ENCODE measurements at places on chromosomes 2 and 18.

DNA sequence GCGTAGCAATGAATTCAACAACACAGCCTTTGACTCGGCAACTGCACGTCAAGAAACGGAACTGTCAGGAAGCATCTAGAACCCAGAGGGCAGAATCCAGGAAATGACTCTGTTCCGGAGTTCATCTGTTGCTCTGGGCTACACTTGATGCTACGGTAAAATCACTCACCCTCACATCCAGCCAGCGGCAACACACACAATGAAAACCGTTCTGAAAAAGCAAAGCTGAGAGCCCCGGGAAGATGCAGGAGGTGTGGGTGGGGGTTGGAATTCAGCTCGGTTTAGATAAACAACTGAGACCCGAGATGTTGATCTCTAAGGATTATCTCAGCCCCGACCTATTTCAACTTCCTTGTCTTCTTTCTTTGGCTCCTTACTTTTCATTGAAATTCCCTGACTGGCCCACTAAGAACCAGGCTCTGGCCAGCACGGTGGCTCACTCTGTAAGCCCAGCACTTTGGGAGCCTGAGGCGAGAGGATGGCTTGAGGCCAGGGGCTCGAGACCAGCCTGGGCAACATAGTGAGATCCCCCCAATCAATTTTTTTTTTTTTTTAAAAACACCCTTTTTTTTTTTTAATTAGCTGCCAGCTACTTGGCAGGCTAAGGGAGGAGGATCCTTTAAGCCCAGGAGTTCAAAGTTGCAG is 13.3 kb upstream of the RAB17 start:
- no peak for ATAC-seq

GRCh38 chr2:179049203-179049545 is 763 bp downstream of the CCDC141 start:
- ATAC-seq: no peak

DNA sequence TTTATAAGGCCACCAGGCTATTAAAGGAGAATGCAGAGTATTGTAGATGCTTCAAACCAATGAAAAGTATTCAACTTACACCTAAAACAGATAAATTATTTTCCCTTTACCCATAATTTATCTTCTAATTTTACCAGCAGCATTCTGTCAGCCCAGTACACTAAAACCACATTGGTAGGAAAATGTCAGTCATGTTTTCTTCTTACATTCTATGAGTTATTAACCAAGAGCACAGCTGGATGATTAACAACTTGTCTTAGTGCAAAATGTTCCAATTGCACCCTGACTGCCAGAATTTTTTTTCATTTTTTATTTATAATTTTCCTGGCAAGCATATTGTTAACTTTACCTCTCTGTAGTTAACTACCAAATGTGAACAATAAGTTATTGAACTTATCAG is 79.0 kb upstream of the WDR75 start:
- ATAC-seq: no peak

- no peak for ATAC-seq
These were observed 289.7 kb downstream of the MYT1L start for GRCh38 chr2:2041256-2041824.

DNA sequence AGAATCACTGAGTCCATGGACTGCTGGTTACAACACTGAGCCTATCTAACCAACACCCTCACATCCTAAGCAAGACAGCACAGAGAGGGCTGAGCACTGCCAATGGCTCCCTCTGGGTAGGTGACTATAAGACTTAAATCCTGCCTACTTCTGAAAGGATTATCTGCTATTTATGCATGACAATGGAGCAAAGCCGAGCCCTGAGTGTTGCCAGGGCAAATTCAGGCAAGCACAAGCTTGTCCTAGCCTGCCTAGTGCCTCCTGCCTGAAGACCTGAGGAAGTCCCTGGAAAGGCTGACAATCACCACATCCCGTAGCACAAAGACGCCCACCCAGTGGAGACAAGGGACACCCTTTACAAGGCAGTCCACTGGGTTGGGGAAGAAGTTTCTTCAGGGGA is 129.7 kb downstream of the OSR1 start:
- peak; percentile 28 for ATAC-seq

GRCh38 chr18:42192251-42193248 is 237.5 kb downstream of the PIK3C3 start:
- ATAC-seq: peak; percentile 28

GRCh38 chr2:218008060-218009040 is 5.6 kb upstream of the TNS1 start:
- ATAC-seq: peak; percentile 31

- no peak for ATAC-seq
These were observed 281.0 kb downstream of the PRKCE start for GRCh38 chr2:45932278-45932975.

DNA sequence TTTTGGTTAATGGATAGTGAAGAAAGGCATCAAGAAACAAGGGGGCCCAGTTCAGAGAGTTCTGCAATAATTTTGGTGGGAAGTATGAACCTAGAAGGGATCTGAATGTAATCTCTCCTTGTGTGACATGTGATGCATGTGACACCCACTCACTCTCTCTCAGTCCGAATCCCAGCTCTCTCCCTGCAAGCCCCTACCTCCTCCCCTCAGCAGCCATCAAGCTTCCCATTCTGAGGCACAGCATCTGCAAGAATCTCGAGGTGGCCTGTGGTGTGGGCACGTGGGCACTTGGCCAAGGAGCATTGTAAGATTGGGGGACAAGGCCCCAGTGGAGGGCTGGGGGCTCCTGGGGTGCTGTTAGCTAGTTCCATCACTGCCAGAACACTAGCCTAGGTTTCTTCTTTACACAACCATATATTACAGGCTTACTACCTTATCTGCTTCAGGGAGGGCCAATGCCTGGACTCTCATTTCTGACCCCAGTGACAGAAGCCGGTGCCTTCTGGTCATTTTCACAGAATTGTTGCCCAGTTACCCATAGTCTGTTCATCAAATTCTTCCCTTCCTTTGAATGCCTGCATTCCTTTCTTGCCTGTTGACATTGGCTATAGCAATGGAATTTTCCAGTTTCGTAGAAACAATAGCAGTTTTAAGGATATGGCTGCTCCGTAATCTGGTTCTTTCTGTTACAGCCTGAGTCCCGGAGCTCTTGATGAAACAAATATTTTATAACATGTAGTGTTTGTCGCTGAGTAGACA is 13.3 kb upstream of the LCLAT1 start:
- peak; percentile 26 for ATAC-seq

- no peak for ATAC-seq
These were observed 1612.6 kb upstream of the CELF4 start for GRCh38 chr18:39178166-39178565.

DNA sequence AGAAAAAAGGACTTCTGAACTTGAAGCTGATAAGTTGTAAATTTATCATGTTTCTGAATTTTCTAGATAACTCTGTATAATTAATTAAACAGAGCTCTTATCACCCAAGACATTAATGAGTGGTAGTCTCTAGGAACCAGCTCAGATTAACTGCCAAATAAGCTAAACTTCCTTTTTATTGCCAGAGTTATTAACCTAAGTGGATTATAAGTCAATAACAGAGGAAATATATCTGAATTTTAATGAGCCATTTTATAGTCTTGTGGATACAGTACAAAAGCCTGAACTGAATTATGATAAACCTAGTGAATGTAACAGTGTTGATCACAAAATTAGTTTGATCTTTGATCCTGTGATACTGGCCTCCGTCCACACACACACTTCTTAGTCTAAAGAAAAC is 111.5 kb downstream of the COMMD1 start:
- ATAC-seq: no peak

DNA sequence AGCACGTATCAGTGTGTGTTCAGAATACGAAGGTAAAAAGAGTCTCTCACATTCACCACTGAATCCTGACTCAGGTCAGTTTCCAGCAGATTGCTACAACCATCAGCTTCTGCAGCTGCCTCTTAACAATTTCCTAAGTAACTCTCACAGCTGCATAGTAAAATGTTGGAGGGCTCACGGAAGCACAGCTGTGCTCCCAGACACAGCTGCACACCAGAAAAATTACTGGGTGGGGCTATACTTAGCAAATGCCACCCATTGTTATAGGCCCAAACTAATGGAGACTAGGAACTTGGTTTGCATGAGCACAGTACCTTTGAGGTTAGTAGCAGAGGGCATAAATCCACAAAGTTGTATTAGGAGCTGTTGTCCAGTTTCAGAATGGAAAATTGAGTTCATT is 153.9 kb upstream of the ERBB4 start:
- no peak for ATAC-seq

- peak; percentile 78 for ATAC-seq
These were observed 228.0 kb upstream of the SMAD7 start for GRCh38 chr18:49178736-49179135.

- no peak for ATAC-seq
These were observed 37.9 kb downstream of the DARS1 start for GRCh38 chr2:135947483-135947882.

GRCh38 chr2:85178980-85179411 is 45.8 kb downstream of the TCF7L1 start:
- ATAC-seq: no peak

DNA sequence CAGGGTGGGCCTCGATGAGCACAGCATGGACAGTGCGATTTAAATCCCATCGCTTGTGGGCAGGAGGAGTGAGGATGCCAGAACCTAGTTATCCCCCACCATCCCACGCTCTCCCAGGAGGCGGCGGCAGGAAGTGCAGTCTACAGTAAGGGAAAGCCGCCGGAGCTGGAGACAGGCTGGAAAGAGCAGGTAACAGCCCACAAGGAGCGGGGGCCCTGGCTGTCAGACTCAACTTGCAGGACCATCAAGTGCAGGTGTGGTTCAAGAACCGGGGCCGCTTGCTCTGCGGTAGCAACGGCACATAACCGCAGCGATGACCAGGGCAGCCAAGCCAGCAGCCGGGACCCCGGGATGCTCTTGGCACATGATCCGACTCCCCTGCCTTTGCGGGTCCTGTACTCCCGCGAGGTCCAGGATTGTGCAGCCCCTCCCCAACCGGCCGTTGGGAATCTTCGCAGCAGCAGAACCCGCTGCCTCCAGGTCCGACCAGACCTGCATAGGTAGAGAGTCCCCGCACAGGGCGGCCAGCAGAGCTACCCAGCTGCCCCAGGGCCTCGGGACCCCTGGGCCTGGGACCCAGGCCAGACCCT is 82.1 kb downstream of the BIN1 start:
- ATAC-seq: peak; percentile 91

GRCh38 chr2:177235855-177236437 is 23.4 kb downstream of the HNRNPA3 start:
- ATAC-seq: no peak

DNA sequence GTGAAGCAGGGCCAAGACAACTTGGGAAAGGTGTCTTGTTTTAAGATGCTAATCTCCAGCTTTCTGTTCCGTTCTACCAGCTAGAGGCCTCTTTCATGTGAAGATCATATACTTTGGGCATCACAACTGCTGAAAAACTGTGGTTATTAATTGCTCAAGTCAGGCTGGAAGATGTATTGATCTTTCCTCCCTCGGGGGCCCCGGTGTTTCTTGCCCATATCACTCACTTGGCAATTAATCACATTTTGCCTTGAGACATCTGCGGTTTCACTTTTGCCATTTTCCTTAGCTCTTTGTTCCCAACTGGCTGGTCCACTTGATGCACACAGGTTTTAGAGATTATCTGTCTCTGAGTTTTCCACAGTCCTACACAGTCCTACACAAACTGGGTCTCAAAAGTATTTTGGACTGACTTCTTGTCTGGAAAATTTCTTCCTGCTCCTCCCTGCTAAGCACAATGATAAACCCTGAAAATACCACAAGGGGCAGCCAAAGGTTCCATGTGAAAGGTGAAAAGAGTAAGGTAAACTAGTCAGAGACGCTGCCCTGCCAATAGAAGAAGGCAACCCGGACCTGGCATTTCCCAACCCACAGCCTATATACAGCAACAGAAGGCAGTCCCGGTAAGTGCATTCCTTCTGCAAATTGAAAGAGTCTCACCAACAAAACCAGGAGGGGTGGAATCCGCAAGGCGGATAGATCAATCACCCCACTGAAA is 181.0 kb downstream of the AFF3 start:
- no peak for ATAC-seq

GRCh38 chr2:216903470-216903869 is 43.6 kb upstream of the TNP1 start:
- no peak for ATAC-seq

DNA sequence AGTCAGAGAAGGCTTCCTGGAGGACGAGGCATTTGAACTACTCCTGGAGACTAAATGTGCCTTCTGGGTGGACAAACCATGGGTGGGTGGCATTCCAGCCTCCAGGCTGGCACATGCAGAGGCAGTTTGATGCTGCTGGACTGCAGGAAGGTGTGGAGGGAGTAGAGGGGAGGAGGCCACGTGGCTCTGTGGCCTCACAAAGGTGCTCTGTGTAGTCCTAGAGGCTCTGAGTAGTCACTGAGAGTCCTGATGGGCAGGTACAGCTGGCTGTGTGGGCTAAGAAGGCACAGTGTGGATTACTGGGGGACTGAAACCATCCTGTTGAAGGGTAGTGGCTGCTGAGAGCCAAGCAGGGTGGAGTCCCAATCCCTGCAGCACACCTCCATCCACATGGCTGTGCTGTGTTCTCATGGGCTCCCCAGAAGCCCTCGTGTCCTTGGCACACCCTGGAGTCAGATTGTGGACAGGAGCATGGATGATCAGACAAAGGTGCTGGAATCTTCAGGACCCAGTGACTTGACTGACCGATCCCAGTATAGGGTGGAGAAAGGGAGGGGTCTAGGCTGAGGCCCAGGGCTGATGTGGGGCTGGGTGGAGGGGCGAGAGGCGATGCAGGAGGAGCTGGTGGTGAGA is 87.4 kb upstream of the HS6ST1 start:
- no peak for ATAC-seq

- no peak for ATAC-seq
These were observed 4.6 kb downstream of the IL1RL1 start for GRCh38 chr2:102315921-102316320.

DNA sequence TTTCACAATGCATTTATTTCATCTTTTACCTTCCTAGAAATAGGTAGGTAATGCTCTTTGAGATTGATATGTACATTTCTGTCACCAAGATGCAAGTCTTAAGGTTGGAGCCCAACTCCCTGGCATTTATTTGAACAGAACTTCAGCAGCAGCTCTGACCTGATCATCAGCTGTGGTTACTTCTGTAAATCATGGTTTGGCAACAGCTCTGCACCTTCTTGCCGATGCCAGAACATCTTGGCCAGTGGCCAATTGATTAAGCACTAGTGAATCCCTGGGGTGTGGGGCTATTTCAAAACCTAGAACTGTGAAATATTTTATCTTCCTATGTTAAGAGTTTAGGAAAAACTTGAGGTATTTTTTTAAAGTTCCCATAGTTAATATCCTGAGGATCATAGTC is 124.8 kb upstream of the NYAP2 start:
- peak; percentile 27 for ATAC-seq

GRCh38 chr2:100192825-100193224 is 50.4 kb upstream of the AFF3 start:
- no peak for ATAC-seq

DNA sequence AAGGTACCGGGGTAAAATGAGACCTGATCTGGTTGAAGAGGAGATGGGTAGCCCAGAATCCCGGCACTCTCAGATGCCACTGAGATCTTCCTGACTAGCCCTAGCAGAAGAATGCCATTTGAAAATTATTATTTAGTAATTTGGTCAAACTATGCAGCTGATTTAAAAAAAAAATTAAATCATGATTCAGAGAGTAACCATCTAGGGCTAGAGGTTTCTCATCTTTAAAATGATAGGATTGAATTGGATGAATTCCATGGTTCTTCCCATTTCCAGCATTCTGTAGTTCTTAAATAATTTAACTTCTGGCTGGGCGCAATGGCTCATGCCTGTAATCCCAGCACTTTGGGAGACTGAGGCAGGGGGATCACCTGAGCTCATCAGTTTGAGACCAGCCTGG is 106.1 kb downstream of the MYO1B start:
- peak; percentile 64 for ATAC-seq

- peak; percentile 80 for ATAC-seq
These were observed 69.7 kb upstream of the SULT1C3 start for GRCh38 chr2:108169982-108170625.

- ATAC-seq: no peak
These were observed 151.2 kb downstream of the FMNL2 start for GRCh38 chr2:152485954-152486736.
